ENCODE measurements at places on chromosomes 5 and 9.

GRCh38 chr5:172450861-172451695 lies 3.2 kb downstream of the SH3PXD2B start:
- DNase-seq, result no peak

- no peak for DNase-seq
These were observed 1.3 kb upstream of the SLC22A5 start for GRCh38 chr5:132368186-132368585.

DNA sequence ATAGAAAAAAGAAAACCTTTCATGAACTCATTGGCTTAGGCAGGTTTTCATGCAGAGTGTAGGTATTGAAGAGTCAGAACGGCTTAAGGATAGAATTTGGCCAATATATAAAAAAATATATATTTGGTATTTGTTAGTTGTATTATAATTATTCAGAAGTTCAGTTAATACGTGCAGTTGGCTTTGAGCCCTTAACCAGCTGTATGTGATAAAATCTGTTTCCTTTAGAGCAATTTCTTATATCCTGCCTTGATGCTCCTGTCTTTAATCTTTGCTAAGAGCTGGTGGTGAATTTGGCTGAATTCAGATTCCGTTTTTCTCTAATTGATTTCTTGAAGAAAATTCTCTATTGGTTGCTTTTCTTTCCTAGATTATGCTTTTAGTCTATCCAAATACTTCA lies 3.7 kb downstream of the ANXA1 start:
- no peak for DNase-seq

DNA sequence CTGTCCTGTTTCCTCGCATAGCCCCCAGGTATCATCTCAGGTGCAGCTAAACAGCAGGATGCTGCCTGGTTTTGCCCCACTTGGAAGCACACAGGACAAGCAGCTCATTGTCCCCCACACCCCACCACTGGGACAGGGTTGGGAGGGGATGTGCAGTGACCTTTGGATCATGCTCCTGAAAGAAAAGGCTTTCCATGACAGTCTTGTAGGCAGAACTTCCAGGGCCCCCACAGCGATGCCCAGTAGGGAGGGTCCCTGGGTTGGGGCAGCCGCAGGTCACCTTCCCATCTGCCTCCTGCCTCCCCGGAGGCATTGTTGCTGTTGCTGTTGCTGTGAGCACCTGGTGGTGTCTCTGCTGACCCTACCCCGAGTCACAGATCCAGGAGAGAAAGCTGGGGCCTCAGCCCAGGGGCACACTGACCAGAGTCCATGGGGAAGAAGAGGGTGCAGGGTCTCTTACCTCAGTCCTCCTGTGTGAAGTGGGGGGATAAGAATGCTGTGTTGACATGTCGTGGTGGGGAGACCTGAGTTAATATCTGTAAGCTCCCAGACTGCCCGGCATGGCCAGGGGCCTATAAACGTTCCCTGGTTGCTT lies 8.5 kb downstream of the CEP72 start:
- DNase-seq, result no peak

DNA sequence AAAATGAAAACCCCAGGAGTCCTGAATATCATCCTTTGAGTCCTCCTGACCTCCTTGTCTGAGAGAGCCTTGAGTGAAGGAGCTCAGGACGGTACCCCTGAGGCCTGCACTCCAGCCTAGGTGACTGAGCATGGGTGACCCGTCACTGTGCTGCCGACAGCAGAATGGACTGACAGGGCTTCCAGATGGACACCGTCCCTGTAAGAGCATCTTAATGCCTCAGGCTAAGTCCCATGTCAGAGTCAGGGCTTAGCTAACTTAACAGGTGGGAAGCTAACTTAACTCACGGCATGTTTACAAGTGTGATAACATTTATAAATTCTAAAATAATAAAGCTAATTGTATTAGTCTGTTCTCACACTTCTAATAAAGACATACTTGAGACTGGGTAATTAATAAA lies 68.3 kb downstream of the IL6ST start:
- no peak for DNase-seq

DNA sequence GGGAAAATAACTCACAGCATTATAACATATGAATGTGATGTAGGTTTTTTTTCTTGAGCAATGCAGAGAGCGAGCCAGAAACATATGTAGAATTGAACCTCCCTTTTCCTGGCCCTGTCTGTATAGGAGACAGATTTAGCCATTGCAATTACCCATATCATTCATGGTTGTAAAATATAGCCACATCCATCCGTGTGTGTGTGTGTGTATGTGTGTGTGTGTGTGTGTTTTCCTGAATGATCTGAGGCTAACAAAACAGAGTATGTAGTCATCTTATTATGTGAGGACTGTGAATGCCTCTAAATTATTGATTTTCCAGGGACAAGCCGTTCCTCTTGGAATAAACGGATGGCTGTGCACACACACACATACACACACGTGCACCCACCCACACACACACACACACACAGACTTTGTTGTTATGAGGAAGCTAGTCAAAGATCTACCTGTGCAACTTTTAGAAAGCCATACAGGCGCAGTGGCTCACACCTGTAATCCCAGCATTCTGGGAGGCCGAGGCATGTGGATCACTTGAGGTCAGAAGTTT lies 11.7 kb upstream of the DENND1A start:
- DNase-seq, result no peak

DNA sequence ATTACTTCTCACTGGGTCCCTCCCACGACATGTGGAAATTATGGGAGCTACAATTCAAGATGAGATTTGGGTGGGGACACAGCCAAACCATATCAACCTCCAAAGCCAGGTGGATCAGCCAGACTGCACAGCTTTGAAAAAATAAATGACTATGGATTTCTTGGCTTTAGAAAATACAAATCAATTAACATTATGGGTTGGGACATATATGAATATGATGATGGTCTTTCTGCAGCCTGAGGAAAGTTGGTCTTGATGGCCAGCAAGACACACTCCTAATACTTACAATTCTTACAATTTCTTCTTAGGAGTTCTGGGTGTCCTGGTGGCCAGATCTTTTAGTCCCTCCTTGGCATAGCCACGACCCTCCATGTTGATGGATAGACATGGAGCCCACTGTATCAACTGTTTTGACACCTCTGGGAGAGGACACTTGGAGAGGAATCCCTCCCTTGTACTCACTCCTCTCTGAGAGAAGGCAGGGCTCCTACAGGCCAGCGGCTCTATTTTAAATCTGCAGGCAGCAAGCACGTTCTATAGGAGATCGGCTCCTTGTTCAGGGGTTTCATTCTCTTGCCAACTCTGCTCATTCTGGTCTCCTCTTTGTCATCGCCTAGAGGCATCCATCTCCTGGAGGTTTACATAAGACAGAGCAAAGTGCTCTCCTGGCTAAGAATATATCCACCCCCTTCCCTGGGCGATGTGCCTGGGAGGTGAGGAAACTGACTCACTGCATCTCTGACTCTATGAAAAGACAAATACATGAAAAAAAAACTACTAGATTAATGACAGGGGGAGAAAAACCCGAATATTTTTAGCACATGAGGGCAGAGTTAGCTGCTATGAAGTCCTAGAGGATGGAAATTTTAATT lies 145.9 kb downstream of the CARTPT start:
- DNase-seq, result no peak

DNA sequence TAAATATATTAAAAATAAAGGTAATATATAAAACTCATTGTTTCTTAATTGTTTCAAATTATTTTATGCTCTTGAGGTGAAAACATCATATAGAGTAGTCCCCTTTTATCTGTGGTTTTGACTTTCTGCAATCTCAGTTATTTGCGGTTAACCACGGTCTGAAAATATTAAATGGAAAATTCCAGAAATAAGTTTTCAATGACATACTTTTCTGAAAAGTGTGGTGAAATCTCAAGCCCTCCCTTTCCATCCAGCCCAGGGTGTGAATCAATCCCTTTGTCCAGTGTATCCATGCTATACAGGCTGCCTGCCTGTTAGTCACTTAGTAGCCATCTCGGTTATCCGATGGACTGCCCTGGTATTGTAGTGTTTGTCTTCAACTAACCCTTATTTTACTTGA lies 546.7 kb upstream of the DMAC1 start:
- DNase-seq, result no peak

GRCh38 chr5:157993986-157994691 lies 135.2 kb upstream of the CLINT1 start:
- DNase-seq, result no peak

GRCh38 chr5:82624062-82624461 lies 345.9 kb upstream of the RPS23 start:
- DNase-seq, result no peak

- no peak for DNase-seq
These were observed 29.0 kb upstream of the GOLM1 start for GRCh38 chr9:86128235-86128822.

GRCh38 chr9:107827304-107827703 lies 337.7 kb upstream of the KLF4 start:
- no peak for DNase-seq

- no peak for DNase-seq
These were observed 213.9 kb downstream of the TMEM167A start for GRCh38 chr5:82863266-82863665.

DNA sequence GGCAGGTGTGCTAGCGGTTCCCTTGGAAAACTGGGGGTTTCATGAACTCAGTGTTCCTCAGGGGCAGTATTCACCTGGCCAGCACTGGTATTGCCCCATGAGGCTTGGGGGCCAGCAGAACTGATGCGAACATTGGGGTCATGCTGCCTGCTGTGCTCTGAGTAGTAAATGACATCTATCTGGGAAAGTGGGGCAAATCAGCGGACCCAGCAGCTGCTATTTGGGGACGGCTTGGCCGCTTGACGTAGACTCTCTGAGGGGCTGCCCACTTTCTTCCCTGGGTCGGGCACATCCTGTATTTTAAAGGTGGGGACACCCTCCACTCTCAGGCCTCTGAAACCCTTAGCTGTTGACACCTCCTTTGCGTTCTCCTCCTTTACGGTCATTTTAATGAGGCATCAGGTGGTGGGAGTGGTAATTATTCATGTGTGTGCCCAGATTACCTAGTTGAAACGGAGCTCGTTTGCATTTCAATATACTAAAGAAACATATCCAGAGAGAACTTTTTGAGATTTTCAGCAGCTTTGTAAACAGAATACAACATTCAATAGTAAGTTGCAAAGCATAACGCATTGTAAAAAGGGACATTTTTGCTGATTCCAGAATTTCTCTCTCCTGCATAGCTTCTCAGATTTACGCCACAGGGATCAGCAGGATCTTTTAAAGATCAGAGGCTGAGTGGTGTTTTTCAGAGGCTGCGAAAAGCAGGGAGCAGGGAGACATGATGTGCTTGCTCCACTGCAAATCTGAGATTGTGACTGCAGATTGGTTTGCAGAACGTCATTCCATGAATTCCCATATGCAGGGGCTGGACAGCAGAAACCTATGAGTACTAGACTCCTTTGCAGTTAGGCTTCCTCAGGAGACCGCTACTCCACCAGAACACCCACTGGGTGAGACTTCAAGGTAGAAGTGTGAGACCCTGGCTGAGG lies 56.8 kb upstream of the ZFR start:
- DNase-seq, result no peak

GRCh38 chr9:92328225-92328624 lies 2.5 kb downstream of the CENPP start:
- DNase-seq, result no peak
